ENCODE measurements at places on chromosomes 12 and 14.
A peak's percentile ranks its signal among the peaks of the same experiment; 100 is the strongest.

GRCh38 chr12:95337146-95337545, 119.5 kb downstream of the VEZT start:
- DNase-seq = no peak

DNA sequence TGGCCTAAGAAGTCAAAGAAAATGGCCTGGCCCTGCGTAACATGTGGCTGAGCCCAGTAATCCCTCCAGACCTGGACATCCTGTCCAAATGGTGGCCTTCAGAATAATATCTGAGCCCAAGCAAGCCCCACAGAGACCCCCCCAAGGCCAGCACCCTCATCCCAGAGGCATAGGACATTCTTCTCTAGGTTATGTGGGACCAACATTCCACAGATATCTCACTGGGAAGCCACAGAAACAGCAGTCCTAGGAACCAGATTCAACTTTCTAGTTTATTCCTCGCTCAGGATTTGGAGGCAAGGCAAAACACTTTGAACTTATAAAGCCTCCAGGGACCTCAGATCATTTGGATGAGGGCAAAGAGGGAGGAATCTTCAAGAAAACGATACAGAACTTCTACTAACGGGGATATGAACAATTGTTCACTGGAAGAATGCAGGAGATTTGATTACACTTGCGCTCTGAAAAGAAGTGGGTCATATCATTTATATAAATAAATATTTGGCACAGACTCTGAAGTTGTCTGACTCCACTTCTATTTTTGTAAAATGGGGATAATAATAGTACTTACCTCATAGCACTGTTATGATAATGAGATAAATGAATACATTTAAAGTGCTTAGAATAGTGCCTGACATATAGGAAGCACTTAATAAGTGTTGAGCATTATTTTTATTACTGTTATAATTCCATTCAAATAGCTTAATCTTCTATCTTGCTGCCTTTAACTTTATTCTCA, 171.5 kb downstream of the NUAK1 start:
- DNase-seq = no peak

- no peak for DNase-seq
Measured at GRCh38 chr12:30438601-30439041, 257.0 kb downstream of the IPO8 start.

GRCh38 chr12:120735181-120735580, 9.6 kb downstream of the ACADS start:
- DNase-seq = no peak

DNA sequence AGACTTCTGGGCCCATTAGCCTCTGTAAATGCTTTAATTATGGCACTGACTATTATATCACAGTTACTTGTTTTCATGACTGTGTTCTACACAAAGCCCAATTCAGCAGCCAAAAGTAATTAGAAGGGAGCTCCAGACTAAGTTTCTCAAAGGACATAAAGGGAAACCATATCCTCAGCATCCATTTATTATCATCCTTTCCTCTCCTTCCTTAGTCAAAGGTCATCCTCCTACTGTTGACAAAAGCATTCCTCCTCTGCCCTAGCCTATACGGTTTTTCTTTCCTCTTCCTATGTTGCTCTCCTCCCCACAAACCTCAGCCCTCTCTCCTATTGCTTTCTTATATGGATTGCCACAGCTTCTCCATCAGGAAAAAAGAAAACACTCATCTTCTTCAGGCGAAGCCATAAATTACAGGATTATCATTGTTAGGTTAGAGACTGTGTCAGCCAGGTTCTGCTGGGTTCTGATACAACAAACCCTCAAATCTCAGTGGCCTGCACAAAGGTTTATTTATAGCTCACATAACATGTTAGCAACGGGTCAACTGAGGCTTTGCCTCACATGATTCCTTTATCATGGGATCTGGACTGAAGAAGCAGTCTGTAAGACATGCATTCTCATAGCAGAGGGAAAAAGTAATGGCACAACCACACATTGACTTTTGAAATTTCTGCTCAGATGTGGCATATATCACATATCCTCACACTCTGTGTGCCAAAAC, 207.2 kb downstream of the SLC5A8 start:
- DNase-seq = no peak

DNA sequence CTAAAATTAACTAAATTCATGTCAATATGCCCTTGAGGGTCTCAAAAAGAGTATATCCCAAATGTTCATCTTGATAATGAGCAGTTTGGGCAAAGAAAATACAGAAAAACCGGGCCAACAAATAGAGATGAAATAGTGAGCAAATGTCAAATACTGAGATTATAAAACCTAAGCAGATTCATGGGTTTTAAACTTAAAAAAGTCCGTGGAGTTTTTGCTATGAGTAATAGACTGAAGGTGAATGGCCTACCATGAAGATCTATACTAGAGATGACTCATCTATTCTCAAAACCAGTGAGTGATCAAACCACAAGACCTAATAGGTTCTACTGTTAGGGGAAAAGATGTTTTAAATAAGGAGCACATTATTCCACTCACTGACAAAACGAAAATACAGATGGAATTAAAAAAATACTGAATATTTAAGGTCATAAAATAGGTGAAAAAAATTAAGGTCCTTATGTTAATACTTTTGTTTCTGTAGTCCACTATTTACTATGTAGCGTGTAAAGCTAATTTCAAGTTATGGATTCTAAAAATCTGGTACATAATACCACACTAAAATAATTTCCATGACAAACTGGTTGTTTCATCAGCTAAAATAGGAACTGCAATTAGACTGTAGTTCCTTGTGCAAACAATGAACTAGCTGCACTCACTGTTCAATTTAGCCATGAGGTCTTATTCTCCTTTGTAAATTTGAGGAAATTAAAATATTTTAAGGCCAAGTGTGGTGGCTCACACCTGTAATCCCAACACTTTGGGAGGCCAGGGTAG, 5.0 kb downstream of the HNRNPC start:
- no peak for DNase-seq

GRCh38 chr14:54760866-54761575, 141.6 kb downstream of the GCH1 start:
- DNase-seq = no peak

- peak; percentile 35 for DNase-seq
Measured at GRCh38 chr14:96586921-96587822, 85.0 kb downstream of the PAPOLA start.

DNA sequence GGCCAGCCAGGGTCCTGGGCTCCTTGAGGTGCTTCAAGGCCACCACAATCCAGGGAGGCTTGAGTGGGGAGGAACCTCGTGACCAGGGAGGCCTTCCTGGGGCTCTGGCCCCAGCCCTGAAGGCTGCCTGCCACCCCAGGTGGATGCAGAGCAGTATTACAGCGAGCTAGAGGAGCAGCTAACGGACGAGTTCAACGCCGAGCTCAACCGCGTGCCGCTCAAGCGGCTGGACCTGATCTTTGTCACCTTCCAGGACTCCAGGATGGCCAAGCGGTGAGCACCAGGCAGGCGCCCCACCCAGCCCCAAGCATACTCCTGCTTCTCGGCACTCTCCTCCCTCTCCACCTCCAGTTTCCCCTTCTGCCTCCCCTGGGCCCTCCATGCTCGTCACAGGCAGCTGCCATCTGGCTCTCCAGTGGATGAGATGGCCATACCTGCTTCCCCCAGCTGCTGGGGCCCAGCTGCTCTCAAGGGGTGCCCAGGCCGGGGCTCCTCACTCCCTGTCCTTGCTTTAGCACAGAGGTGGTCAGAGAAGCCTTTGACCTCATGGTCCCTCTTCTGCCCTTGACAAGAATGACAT, 30.6 kb downstream of the NGB start:
- DNase-seq = no peak

DNA sequence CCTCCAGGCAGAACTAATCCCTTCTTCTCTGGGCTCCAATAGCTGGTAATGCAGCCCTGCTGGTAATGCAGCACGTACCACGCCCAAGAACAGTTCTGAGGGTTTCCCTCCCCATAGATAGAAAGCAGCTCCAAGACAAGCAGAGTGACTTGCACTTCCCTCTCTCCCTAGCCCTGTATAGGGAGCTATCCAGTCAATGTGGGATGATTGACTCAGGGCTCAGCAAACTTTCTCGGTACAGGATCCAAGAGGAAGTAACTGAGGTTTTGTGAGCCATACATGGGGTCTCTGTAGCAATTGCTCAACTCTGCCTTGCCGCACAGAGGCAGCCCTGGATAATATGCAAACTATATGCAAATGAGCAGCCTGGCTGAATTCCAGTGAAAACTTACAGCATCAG, 15.5 kb upstream of the FKBP4 start:
- no peak for DNase-seq

DNA sequence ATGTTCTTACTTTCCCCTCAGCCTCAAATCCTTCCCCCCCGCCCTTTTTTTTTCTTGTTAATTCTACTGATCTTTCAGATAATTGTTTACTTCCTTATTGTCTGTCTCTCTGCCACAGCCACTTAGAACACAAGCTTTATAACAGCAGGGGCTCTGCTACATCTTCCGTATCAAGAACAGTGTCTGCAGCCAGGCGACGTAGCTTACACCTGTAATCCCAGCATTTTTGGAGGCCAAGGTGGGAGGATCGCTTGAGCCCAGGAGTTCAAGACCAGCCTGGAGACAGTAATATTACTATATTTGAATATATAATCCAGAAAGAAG, 5.4 kb downstream of the SOS2 start:
- DNase-seq = no peak

- DNase-seq = no peak
Measured at GRCh38 chr14:58078068-58078467, 73.9 kb downstream of the ARMH4 start.

GRCh38 chr14:61486930-61487495, 165.6 kb downstream of the PRKCH start:
- no peak for DNase-seq

GRCh38 chr14:56666716-56667115, 87.1 kb downstream of the TMEM260 start:
- no peak for DNase-seq

DNA sequence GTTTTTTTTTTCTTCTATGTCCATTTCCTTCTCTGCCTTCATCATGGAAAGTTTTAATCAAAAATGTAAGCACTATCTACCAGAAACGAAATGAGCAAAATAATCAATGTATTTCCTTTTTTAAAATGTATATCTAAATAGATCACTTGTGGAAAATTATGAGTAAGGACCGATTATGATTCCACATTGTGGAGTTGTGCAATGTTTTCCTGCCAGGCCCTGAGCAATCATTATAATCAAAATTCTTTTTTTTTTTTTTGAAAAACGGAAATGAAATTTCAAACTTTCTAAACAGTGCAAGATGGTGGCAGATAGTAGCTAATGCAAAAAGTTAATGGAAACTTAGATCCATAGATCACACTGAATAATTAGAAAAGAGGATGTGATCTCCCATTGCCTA, 1074.6 kb upstream of the TMEM132C start:
- no peak for DNase-seq

- DNase-seq = no peak
Measured at GRCh38 chr12:16984484-16984883, 378.5 kb upstream of the LMO3 start.

DNA sequence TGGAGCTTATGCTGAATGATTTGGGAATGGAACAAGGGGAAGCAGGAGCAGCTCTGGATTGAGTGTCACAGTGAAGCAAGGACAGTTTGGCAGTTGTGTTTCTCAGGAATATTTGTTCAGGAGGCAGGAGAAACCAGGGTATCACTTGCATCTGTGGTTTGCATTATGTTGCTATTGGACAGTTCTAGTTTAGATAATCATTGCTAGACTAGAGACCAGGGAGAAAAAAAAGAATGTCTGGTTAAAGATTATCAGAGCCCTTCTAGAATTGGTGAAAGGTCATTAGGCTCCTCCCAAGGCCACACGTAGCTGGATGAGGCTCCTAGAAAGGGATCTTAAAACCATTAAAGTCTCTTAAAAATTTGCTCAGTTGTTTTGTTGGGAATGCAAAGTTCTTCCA, 17.0 kb upstream of the SRSF5 start:
- no peak for DNase-seq

DNA sequence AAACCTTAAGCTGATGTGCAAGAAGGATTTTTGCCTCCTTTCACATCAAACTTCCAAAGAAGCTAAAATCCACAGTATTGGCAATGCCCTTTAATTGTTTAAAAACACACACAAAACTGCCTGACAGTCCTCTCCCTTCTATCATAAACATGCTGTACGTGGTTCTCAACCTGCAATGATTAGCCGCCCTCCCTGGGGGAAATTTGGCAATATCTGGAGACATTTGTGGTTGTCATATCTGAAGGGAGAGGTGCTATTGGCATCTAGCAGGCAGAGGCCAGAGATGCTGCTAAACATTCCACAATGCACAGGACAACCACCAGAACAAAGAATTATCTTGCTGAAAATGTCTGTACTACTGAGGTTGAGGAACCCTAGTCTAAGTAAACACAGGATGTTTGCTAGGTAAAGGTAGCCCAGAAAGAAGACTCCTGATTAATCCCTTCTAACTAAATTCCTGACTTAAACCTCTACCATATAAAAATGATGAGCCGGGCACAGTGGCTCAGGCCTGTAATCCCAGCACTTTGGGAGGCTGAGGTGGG, 1.2 kb downstream of the ACOT6 start:
- no peak for DNase-seq

GRCh38 chr12:54405106-54405505, 14.0 kb downstream of the ITGA5 start:
- DNase-seq = no peak

DNA sequence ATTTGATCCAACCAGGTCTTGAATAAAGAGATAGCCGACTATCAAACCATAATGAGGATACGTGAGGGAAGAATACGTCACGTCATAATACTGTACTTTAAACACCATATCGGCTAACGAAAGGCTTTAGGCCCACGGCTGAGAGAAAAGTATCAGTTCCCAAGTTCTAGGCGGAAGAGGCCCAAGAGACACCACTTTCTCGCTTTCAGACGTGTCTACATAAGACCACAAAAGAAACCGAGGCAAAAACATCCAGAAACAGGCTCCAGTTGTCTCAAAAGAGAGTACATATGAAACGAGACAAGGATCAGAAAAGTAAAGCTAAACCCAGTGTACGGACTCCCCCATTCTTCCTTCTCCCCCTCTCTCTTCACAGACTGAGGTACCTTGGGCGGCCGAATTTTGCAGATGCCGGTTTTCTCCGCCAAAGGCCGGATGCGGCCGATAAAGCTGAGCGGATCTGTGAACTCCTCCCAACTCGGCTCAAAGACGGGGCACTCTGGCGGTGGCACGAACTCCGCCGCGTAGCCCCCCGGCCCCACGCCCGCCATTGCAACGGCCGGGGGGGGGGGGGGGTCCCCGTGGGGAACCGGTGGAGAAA, 479 bp downstream of the KDM5A start:
- DNase-seq = no peak

DNA sequence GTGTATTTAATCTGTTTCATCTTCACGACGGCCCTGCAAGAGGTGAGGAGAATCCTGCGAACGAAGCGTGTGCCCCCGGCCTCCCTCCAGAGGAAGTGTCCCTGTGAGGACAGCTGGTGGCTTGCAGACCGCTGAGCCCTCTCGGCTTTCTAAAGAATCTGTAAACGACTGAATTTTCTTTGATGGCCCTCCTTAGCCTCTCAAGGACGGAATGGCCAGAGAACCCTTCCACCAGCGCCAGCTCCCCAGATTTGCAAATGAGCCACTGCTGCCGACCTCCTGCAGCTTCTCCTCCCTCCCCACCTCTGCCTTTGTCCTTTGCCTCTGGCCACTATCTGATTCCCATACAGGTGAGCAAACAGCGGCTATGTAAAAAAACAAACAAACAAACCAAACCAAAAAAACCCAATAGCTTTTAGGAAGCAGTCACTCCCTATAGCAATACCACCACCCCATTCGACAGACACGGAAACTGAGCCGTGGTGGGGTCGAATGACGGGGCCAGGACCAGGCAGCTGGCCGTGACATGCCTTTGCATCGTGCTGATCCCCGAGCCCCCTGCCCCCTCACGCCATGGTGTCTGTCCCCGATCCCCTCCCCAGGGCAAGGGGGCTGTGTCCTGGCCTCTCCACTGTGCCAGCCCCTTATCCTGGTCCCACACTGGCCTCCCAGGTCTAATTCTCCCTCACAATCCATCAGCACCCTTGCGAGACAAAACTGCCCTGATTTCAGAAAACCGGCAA, 23.6 kb downstream of the RFLNA start:
- DNase-seq = no peak

Measured in sigmoid colon (tissue), 7 donors.